ENCODE measurements at places on chromosomes 7 and 10. TPM values are rescaled to one million over a fixed set of nuclear protein-coding genes. Genes with fewer than 3 reads are reported as not detected.

GRCh38 chr10:35259769-35260397 lies 76.4 kb upstream of the CCNY start:
- no peak for DNase-seq

GRCh38 chr7:24255139-24255538 lies 28.9 kb upstream of the NPY start:
- DNase-seq: no peak

- DNase-seq: no peak
These were observed 117.9 kb downstream of the ITGA8 start for GRCh38 chr10:15601819-15602218.

LRRTM3 gene
- 0.14 TPM for total RNA-seq

DNA sequence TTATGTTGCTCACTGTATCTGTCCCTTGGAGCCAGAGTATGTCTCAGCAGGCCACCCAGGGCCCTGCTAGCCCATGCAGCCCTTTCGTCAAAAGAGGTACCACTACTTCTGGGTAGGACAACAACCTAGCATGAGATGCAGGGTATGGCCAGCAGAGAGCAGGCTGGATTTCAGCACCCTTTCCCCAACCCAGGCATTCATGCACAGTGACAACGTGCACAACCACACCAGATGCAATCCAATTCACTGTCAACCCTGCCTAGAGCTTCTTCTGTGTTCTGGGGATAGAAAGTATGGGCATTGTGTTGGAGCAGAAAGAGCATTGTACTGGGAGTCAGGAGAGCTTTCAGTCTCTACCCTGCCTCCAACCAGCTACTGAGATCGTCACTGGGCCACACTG lies 37.9 kb downstream of the JAZF1 start:
- no peak for DNase-seq

DNA sequence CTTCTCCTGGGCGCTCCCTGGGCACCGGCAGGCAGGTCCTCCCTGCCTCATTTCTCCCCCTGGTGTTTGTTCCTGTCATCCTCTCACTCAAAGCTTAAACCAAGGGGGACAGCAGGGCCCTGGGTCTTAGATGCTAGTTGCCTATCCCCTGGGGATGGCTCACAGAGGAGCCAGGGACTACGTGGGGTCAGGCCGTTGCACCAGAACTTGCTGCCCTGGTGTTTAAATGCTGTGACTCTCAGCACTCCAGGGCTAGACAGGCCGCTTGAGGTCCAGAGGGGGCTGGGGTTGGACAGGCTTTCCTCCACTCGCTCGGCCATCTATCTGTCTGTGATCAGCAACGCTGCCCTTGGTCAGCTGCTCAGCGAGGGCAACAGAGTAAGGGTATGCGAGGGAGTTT lies 340.3 kb downstream of the CXCL12 start:
- DNase-seq: no peak

DNA sequence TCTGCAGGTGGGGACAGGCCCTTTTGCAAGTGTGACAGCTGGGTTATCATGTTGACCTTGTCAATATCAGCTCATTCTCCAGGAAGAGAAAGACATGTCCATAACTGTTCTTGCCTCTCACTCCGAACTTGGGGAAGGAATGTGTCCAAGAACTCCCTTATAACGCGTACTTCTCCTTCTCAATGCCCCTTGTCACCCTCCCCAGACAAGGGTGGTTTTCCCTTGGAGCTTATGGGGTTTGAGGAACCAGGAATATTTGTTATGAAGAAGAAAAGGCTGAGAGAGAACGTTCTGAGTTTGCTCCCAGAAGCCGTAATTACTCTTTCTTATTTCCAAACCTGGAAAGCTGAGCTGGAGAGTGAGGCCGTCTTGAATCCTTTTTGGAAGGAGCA lies 77.4 kb downstream of the MKI67 start:
- DNase-seq: no peak

DNA sequence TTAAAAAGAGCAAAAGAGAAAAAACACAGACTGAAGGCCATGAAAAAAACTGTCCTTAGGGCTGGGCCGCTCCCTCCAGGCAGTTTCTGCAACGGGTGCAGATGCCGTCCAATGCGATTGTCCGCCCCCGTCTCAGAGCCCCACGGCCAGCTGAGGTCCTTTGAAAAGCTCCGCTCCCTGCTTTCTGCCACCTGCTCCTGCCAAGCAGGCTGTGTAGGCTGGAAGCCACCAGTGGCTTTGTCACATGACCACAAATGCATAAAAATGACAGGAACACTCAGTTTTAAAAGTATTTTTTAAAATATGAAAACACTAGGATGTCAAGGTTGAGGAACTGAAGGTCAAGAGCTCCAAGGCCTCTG lies 71.7 kb downstream of the AMZ1 start:
- no peak for DNase-seq

DNA sequence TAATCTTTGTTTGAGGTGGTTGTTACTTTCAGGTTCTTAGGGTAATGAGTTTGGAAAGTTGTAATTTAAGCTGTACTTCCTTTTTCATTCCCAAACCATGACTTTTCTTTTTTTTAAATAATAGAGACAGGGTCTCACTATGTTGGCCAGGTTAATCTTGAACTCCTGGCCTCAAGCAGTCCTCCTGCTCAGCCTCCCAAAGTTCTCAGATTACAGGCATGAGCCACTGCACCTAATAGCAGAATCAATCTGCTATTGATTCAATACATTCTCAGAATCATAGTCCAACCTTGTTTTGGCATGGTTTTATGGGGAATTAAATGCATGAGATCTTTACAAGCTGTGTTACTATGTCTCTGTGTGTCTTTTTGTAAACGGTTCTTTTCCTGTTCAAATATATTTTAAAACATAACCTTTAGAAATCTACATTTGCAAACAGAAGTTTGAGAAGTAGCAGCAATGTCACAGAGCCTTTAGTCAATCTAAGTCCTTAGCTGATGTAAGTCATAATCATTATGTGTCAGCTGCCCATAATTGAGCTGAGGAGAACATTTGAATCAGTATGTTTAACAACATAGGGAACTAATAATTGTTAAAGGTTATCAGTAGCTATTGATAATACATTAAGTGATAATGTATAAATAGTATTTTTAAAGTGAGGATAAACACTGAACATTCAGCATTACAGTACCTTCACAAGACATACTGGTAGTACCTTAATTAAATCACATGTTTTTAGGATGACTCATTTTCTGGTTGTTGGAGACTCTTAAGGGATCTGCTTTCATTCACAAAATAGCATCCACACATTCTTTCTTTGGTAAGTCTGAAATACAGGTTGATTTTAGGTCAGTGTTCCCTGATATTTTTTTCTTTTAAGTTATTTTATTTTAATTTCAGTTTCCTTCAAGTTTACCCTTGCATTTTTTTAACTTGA lies 8.8 kb downstream of the INPP5F start:
- DNase-seq: no peak

CNPY1 gene
- not detected for total RNA-seq

SLC25A28 gene
- total RNA-seq: 50.6 TPM

DNA sequence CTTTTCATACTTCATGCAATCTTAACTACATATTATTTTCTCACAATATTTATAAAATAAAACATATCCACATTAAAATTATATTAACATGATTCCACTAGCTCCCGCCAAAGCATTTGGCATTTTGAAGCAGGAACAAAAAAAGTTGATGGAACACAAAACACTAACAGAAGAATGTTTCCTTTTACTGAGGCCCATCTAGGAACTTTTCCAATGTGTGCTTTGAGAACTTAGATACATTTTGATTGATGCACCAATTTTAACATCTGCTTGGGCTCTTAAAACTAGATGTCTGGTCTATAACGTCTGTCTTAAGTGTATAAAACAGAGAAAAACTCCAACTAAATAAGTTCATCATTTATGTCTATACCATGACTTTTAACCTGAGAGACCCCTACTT lies 1214.8 kb downstream of the SORCS1 start:
- no peak for DNase-seq

MEIG1 gene
- not detected for total RNA-seq

- DNase-seq: no peak
These were observed 538.5 kb downstream of the HTR7 start for GRCh38 chr10:90319188-90319914.
